Stimulated activated CD4-positive, alpha-beta T cell treated with anti-CD3 and anti-CD28 coated beads, Interleukin-1b, Interleukin-23, amount 100 ng/mL, for 1 hour (primary cell): ENCODE measurements at places on chromosomes 2 and 18.

- DNase-seq = no peak
These were observed 89.7 kb upstream of the MSH2 start for GRCh38 chr2:47313141-47313691.

DNA sequence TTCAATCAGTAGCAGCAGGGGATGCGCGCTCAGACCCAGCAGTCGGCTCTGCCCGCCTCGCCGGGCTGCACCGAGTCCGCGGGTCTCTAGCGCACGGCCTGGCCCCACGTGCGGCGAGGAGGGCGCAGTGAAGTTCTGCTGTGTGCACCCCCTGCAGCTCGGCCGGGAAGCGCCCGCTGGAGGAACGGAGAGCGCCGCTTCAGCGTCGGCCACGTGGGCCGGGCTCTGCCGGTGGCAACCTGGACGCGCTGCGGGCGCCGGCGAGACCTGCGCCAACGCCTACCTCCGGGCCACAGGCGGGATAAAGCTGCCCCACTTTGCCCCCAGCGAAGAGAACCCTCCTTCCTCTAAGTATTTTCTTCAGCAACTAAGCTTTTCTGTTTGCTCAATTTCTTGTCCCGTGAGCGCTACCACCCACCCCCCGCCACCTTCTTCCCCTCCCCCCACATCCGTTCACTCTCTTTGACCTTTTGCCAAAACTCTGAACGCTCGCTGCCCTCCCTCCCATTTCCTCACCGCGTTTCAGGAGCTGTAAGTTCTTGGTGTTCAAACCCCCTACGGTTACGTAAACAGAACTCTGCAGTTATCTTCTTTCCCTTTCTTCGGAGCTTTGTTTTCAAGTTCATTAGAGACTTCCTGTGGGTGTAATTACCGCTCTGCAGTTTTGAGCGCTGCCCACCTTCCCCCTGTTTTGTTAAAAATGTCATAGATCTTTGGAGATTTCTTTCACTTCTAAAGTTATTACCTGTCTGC lies 42.6 kb upstream of the EDAR start:
- no peak for DNase-seq

GRCh38 chr18:8972116-8972515 lies 130.4 kb upstream of the NDUFV2 start:
- no peak for DNase-seq

- no peak for DNase-seq
These were observed 894.0 kb downstream of the DCDC2C start for GRCh38 chr2:4597400-4597799.

DNA sequence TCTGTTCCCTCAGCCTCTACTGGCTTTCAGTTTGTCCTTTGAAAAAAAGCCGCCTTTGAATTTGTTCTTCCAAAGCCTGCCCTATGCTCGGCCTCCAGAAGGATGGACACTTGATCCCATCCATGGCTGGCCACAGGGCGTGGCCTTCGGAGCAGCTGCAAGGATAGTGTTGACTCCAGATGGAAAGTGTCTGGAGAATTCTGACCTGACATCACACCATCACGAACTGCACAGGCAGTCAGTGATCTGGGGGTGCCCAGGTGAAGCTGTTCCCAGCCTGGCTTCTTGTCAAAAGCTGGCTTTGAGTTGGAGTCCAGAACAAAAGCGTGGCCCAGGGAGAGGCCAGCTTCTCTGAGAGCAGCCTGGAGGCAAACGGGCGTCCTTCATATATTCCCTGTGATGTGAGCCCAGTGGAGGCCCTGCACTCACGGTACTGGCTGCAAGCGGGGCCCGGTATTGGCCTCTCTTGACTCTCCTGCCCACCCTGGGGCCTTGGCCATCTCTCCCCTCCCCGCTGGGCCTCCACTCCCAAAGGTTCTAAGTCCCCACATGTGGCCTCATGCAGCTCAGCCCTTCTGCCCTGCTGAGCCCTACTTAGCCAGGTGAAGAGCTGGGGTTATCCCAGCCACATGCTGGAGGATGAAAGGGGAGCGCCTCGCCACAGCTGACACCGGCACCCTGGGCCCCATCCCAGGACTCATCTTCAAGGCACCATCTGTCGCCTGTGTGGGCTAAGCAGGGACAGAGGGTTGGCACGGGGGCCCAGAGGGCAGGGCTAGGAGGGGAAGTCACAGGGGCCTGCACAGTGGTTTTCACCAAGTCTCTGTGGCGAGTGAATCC lies 20.4 kb upstream of the ATOH8 start:
- no peak for DNase-seq

DNA sequence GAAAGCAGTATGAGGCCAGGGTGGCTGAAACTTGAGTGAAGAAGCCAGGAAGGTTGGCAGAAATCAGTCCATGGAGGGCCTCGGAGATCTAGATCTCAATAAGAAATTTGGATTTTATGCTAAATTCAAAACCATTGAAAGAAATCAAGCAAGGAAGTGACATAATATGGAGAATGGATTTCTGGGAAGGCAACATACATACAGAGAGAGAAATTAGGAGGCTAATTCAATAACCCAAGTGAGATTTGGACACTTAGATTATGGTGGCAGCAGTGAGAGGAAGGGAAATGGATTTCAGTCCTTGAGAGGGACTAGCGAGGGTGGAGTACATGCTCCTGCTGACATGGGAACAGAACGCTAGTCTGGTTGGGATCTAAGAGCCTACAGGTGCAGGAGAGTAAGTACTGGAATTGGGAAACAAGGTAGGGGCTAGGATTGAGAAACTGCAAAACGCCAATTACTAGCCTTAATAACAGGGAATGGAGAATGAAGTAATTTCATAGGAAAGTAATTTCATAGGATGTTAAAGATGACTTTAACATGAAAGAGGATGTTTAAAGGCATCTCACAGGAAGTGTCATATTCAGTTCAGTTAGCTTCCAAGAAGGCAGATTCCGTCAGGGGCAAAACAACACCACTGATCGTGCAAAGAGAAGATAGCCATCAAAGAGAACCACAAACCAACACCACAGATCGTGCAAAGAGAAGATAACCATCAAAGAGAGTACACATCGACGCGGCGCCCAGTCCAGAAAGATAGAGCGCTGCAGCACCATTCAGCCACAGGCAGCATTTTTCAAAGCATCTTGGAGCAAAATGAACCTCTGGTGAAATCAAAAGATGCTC lies 27.2 kb downstream of the CDKL4 start:
- DNase-seq = peak; percentile 4

DNA sequence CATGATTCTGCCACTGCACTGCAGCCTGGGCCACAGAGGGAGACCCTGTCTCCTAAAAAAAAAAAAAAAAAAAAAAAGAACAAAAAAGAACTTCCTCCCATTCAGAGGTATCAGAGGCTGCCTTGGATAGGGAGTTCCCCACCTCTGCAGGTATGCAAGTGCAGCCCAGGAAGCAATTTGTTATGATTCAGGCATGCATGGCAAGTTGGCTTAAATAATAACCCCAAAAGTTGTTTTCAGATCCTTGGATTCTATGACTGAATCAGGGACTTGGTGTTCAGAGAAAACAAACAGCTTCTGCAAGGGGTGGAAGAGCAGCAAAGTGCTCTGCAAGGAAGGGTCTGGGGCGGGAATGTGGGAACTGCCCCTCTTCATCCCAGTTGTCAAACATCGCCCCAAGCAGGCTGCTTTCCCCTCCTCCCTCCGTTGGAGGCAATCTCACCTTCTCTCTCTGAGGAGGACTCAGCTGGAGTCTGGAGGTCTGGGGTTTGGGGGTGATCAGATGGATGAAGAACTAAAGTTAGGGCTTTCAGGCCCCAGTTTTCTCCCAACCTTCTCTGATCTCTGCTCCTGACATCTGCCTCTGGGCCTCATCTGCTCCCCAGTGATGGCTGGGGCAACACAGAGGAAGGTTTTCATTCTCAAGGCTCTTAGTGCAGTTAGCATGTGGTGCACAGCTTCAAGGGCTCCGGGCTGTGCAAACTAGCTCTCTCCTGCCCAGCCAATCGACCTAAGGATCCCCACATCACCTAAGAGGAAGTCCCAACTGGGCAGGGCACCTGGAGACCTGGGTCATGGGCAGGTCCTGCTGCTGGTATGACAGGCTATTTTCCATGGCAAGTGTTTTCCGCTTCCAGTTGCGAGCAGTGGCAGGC lies 3.5 kb upstream of the GDF7 start:
- no peak for DNase-seq

DNA sequence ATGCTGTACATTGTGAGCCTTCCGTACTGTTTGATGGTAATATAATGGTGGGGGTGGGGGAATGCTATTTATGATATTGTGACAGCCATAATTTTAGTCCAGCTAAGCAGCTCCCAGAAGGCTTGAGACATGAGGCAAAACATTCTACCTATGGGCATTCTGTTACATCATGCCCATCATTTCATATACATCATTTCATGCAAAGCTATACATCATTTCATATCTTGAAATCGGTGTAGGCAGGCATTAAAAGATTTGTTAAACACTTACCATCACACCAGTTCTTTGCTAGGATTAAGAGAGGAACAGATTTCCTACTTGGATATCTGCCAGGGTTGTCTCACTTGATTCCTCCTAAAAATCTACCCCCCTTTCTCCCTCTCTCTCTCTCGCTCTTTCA lies 84.5 kb downstream of the COL5A2 start:
- no peak for DNase-seq

GRCh38 chr2:169041594-169041993 lies 10.5 kb upstream of the ABCB11 start:
- DNase-seq = no peak

DNA sequence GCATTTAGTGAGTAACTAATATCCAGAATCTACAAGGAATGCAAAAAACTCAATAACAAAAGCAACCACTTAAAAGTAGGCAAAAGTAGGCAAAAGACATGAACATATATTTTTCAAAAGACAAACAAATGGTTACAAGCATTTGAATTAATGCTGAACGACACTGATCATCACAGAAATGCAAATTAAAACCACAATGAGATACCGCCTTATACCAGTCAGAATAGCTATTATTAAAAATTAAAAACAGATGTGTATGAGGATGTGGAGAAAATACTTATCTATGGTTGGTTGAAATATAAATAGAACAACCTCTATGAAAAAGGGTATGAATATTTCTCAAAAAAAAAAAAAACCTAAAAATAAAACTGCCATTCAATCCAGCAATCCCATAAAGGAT lies 51.7 kb downstream of the SNTG2 start:
- DNase-seq = no peak

GRCh38 chr2:159091381-159091780 lies 122.9 kb downstream of the TANC1 start:
- DNase-seq = no peak

DNA sequence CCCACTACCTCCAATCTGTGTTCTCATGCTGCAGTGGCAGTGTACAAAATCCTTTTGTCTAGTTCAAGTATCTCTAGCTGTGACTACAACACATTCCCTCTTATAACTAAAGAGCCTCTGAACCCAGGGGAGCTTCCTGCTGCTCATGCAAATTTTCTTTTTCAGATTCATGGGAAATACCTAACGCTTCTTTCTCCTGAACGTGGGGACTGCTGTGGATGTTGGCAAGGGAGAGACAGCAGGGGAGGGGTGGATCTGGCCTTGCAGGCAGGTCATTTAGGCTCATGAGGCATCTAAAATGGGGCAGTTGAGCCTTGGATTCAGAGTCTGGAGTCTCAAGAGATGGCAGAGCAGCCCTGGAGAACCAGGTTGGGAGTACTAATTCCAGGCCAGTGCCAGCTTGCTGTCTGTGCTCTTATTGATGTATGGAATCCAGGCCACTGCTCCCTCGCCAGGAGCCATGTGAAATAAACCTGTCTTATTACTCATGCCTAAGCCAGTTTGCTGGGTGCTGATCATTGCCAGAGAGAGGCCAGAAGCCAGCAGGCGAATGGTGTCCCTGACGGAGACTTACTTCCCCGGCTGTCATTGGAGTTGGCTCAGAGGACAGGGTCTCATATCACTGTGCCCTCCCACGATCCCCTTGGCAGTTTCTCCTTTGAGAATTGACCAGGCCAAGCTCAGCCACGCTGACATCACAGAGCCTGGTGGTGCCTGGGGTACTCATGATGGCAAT lies 29.2 kb upstream of the TNP1 start:
- DNase-seq = no peak

DNA sequence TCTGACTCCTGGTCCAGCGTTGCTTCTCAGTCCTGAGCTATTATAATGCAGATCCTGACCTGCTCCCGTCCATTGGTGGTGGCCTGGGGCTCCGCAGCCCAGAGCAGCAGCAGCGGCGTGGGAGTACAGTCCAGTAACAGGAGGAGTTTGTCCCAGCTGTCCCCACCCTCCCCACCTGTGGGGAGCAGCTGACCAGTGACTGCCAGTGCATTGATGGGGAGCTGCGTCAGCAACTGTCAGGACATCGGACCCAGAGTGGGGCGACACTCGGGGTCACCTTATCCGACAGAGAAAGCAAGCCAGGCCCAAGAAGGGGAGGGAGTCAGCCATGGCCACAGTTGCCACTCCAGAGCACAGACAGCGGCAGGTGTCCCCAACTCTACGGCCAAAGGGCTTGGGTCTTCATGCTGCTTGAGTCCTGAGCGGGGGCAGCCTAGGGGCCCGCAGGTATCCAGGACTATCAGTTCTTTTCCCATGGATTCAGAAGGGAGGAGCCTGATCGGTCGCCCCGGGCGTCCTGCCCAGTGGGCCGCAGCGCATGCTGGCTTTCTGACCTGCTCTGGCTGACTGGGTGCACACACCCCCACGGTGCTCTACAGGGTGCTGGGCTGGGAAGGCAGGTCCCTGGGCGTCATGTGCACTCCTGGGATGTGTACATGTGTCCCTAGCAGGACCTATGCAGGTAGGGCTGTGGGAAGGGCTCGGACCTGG lies 29.7 kb downstream of the DNMT3A start:
- no peak for DNase-seq

DNA sequence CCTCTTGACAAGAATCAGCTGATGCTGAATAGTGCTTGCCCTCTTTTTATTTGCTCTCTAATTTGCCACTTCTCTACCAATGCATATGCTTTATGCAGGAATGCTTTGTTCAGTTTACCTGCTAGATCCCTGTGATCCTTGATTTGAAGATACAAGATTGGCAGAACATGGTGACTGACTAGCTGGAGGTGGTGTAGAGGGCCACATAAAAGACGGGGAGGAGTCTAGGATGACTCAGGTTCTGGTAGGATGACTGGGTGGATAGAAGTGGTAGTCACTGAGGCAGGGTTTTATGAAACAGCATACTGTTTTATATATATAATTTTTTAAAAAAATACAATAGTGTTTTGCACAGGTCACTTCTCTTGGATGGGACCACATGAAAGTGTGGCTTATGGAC lies 6.3 kb upstream of the ADGRF3 start:
- no peak for DNase-seq

- DNase-seq = no peak
These were observed 90.4 kb downstream of the ZEB2 start for GRCh38 chr2:144429396-144430112.

DNA sequence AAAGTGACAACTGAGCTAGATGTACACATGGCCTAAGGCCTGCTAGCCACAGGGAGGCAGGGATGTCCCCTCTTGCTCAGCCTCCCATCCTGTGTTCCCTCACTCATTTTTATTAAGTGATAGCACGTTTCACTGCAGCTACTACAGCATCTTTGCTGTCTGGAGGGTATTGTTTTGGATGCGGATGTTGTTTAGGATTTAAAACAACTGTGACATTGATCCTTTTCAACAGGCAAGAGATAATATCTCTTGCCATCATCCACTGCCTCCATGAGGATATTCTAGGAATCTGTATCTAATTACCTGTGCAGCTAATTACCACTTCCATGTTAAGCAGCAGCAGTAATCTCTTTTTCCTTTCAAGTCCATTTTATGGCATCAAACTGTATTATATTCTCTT lies 345.4 kb downstream of the PARD3B start:
- DNase-seq = no peak

- DNase-seq = no peak
These were observed 51.9 kb downstream of the VRK2 start for GRCh38 chr2:58098254-58099095.

GRCh38 chr2:230642966-230643365 lies 69.7 kb upstream of the CAB39 start:
- DNase-seq = no peak
